ENCODE measurements at places on chromosomes 4 and X.

- no peak for DNase-seq
Measured at GRCh38 chrX:154595559-154596249, 10.8 kb downstream of the CTAG1A start.

- DNase-seq = peak; percentile 9
Measured at GRCh38 chr4:156972379-156973015, 898 bp upstream of the PDGFC start.

GRCh38 chrX:100979881-100980607 is 10.5 kb downstream of the ARL13A start:
- DNase-seq = peak; percentile 69

DNA sequence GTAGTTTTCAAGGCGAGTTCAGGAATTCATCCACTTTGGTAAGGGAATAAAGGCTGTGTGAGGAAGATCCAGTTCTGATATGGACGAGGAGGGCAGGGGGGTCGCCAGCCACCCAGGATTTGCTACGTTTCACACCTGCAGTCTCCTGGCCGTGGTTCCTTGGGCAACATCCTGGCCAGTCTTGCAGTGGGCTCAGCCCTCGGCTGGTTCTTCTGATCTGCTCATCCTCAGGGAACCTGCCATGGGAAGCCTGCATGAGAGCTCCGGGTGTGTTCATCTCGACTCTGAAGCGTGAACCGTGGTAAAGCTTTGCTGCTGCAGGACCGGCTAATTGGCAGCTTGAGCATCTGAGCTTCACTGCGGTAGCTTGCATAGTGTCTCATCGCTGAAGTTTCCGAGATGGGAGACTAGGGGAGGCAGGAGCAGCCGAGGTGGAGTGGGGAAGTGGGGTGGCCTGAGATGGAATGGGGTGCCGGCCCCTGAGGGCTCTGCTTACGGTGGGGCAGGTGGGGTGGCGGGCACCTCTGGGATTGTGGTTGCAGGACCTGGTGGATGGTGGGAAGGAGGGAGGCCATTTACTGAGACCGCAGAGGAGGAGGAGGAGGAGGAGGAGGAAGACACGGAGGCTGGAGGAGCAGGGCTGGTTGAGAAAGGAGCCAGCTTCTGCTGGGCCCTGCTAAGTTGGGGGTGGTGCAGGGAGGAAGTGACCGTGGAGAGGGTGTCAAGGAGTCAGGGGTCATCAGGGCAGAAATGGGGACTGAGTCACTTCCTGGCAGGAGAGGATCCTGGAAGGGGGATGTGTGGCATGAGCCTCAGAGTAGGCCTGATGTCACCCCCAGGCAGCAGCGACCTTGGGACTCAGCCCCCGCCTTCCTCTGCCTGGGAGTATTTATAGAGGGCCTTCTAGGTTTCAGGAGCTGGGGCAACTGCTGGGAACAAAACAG is 213.1 kb upstream of the PSAPL1 start:
- DNase-seq = no peak

- no peak for DNase-seq
Measured at GRCh38 chr4:88137112-88137511, 21.3 kb downstream of the ABCG2 start.

DNA sequence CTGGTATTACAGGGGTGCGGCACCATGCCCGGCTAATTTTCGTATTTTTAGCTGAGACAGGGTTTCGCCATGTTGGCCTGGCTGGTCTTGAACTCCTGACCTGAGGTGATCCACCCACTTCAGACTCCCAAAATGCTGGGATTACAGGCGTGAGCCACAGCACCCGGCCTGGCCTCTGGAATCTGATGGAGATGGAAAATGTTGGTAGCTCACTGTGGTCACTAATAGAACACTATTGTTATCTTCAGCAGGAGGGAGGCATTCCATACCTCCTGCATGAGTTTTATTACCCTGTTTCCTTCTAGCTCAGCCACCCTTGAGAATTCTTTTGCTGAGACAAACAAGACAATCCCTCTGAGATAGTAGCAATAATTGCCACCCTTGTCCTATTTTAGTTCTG is 105.0 kb downstream of the SHROOM3 start:
- no peak for DNase-seq

- DNase-seq = no peak
Measured at GRCh38 chrX:153739754-153740486, 15.3 kb downstream of the ABCD1 start.

- no peak for DNase-seq
Measured at GRCh38 chr4:4875611-4876010, 16.1 kb downstream of the MSX1 start.

GRCh38 chr4:18192901-18193300 is 171.3 kb upstream of the LCORL start:
- DNase-seq = no peak

GRCh38 chrX:11558972-11559371 is 106.7 kb downstream of the ARHGAP6 start:
- DNase-seq = peak; percentile 48

Measured in DMS53 (cell line).